Lung (tissue), 17 donors: ENCODE measurements at places on chromosomes 6 and 20.

DNA sequence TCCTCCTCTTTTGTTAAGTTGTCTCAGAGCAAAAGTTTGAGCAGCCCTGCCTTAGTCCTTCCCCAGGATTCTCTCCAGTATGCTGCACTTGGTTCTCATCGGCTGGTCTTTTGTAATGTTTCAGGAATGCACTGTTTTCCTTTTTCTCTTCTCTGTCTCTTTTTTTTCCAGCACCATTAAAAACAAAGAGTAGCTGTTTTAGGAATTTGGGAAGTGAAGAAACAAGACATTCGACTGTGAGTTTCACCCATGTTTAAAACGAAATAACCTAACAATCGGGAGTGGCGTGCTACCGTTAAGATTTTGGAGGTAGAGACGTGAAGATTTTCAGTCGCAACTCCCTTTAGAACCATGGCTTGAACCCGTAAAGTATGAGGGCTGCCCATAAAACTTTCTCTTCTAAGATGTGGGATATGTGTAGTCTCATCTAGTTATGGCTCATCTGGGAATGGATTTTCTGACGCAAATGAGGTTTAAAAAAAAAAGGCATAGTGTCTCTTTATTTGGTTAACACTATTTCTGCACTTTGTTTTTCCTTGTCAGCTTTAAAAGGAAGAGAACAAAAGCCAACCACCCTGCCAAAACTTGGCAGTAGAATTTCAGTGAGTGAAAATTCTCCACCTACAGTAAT is 35.9 kb upstream of the RAB23 start:
- no peak for DNase-seq

DNA sequence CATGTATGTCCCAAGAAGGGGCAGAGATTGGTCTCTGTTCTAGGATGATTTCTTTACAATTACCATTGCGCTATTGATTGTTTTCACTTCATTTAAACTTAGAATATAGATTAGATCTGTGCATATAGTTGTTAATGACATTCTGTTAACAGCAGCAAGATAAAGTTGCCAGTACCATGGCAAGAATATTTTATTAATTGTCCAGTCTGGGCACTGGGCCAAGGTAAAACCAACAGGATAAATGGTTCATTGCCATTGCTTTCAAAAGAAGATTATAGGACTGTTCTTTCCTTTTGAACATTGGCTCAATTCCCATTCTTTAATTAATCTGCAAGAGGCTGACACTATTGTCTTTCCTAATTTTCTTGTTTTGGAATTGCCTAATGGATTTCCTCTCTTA is 592.4 kb downstream of the RFPL4B start:
- peak; percentile 50 for DNase-seq

GRCh38 chr6:157629220-157629619 is 193.8 kb upstream of the SNX9 start:
- DNase-seq: no peak

DNA sequence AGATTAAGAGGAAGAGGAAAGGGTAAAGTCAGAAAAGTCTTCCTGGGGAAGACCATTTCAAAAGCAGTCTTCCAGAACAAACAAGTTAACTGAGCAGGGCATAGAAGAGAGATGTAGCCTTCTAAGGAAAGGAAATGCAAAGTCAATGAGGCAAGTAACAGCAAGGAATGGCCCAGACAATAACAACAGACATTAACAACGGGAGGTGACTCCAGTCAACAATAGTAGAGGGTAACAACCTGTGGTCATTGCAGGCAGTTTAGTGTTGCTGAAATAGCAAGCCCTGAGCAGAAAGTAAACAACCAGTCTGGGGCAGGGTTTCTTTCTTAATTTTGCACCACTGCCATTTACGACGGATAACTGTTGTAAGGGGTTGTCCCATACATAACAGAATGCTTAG is 2.1 kb downstream of the MDN1 start:
- no peak for DNase-seq

- DNase-seq: peak; percentile 53
Measured at GRCh38 chr6:129565811-129566210, 144.2 kb downstream of the ARHGAP18 start.

GRCh38 chr6:24856246-24856599 is 57.5 kb upstream of the ARMH2 start:
- no peak for DNase-seq

GRCh38 chr20:24762791-24763350 is 186.2 kb upstream of the CST7 start:
- no peak for DNase-seq

- no peak for DNase-seq
Measured at GRCh38 chr6:137363805-137364138, 130.4 kb downstream of the OLIG3 start.

- DNase-seq: no peak
Measured at GRCh38 chr6:88992741-88993552, 29.5 kb upstream of the RNGTT start.

DNA sequence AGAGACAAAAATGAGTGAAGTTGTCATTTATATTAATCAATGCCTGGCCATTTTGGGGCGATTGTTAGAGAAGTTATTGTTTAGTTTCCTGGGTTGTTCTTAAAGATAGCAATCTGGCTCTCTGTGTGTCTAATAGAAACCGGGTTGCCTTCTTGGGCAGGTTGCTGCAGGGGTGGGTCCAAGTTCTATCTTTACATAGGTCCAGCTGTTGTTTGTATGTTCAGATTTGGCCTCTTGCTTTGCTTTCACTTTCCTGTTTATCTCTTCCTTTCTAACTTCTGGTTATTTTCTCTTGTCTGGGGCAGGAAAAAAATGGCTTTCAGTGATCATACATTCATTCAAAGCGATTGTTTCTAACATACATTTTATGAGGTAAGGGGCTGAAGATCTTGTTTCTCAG is 128.4 kb upstream of the NOX3 start:
- no peak for DNase-seq

GRCh38 chr6:2632976-2633584 is 117.6 kb downstream of the MYLK4 start:
- no peak for DNase-seq

GRCh38 chr6:26311385-26312095 is 53.5 kb upstream of the BTN3A2 start:
- DNase-seq: peak; percentile 85

DNA sequence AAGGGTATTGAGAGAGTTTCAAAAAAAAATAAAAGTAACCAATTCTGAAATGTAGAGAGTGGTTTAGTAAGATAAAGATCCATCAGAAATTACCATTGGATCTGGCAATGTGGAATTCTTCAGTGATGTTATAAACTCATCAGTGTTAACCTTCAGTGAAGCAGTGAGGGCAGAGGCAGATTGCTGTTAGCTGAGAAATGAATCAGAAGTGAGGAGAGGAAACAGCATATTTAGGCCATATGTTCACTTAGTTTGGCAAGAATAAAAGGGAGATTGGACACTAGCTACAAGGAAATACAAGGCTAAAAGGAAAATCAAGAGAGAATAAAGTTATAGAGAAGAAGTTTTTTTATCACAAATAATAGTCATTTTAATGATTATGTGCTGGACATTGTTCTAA is 9.6 kb downstream of the KCNQ5 start:
- no peak for DNase-seq

- peak; percentile 90 for DNase-seq
Measured at GRCh38 chr20:11012975-11013374, 339.2 kb upstream of the JAG1 start.

DNA sequence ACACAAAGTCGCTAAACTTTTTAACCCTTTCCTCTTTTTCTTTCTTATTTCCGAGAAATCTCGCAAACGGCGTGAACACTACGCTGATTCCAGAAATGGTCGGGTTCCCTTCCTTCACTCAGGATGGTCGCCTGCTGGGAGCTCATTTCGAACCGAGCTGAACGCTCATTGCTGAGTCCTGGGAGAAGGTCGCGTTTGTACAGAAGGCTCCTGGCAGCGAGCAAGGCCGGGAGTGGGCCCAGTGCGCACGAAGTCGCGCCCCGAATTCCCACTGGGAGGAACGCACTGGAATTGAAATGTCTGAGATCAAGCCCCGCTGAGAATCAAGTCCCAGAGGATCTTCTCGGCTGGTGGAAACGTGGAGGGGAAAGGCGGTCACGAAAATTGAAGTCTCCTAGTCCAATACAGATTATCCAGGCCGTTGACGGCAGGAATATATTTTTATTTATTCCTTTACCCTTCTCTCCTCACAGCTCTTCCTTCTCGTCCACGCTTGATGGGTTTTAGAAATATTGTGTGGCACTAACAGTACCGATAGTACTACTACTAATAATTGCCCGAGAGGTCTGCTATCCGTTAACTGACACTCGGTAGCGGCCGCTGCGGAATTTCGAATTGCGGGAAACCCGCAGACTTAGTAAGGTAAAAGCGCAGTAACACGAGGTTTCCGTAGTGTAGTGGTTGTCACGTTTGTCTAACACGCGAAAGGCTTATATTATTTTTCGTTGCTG is 207.2 kb upstream of the ZNF184 start:
- DNase-seq: peak; percentile 18

DNA sequence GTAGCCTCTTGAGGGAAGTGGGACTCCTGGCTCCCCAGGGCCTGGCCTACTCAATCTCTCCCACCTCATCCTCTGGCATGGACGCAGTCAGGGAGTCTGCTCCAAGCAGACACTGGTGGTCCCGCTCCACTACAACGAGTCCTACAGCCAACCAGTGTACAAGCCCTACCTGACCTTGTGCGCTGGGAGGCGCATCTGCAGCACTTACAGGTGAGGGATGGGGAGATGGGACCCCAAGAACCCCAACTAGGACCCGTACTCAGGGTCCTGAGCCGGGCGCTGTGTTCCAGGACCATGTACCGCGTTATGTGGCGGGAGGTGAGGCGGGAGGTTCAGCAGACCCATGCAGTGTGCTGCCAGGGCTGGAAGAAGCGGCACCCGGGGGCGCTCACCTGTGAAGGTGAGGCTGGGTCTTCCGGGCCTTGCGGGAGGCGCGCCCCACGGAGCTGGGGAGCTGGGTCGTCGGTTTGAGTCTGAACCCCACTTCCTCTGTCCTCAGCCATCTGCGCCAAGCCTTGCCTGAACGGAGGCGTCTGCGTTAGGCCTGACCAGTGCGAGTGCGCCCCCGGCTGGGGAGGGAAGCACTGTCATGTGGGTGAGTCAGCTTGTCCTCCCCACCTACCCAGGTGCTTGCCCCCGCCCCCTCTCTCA is 2.1 kb downstream of the EGFL8 start:
- DNase-seq: no peak

DNA sequence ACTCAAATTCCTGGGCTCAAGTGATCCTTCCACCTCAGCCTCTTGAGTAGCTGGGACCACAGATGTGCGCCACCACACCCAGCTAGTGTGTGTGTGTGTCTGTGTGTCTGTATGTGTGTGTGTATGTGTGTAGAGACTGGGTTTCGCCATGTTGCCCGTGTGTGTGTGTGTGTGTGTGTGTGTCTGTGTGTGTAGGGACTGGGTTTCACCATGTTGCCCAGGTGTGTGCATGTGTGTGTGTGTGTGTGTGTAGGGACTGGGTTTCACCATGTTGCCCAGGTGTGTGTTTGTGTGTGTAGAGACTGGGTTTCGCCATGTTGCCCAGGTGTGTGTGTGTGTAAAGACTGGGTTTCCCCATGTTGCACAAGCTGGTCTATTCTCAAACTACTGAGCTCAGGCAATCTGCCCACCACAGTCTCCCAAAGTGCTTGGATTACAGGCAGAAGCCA is 28.3 kb downstream of the CDK5RAP1 start:
- DNase-seq: no peak

DNA sequence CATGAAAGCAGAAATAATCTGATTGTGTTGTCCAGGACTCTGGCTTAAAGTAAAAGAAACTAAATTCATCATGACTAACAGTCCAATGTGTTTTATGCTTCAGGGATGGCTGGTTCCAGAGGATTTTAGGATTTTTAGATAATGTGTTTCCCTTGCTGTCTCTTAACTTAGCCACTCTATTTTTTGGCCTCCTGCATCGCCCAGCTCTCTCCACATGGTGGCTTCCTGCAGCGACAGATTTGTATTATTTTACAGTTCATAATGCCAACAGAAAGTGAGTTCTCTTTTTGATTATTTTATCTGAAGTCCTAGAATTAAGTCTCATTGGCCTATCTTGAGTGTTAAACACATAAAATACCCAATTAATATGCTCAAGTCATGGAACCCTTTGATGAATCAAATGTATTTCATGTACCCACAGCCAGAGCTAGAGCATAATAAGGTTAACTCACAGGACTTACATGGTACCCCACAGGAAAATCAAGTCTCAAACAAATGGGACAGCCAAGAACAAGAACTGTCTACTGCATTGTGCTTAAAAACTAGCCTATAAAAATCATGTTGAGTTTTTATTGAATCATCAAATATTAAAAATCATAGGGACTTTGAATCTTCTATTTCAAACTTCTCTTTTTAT is 582.5 kb downstream of the DOK5 start:
- no peak for DNase-seq

DNA sequence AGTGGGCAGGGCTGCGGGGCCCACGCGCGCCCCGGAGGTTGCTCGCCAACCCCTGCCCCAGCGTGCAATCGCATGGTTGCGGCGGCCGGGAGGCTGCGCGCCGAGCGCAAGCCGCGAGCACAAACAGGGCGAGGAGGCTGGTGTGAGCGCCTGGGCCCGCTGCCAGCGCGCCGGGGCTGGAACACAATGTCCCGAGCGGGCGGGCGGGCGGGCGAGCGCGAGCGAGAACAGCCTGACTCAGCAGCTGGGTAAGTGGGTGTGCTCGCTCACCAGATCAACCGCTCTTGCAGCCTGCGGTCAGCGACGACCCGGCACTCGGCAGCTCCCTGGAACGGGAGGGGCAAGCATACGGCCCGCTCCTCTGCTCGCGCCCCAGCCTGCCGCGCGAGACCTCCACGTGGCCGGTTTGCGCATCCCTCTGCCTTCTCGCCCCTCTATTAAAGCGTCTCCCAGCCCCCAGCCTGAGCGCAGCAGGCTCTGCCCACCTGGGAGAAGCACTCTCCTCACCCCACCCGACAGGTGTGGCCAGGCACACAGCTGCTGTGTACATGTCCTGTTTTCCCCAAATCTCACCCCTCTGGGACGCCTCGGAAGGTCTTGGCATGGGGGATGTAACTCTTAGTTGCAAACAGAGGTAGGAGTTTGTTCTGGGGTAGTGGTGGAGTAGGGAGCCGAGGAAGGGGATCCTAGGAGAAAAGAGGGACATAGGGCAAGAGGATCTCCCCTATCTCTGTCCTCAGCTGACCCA is 8.7 kb upstream of the ARMC12 start:
- DNase-seq: peak; percentile 94

DNA sequence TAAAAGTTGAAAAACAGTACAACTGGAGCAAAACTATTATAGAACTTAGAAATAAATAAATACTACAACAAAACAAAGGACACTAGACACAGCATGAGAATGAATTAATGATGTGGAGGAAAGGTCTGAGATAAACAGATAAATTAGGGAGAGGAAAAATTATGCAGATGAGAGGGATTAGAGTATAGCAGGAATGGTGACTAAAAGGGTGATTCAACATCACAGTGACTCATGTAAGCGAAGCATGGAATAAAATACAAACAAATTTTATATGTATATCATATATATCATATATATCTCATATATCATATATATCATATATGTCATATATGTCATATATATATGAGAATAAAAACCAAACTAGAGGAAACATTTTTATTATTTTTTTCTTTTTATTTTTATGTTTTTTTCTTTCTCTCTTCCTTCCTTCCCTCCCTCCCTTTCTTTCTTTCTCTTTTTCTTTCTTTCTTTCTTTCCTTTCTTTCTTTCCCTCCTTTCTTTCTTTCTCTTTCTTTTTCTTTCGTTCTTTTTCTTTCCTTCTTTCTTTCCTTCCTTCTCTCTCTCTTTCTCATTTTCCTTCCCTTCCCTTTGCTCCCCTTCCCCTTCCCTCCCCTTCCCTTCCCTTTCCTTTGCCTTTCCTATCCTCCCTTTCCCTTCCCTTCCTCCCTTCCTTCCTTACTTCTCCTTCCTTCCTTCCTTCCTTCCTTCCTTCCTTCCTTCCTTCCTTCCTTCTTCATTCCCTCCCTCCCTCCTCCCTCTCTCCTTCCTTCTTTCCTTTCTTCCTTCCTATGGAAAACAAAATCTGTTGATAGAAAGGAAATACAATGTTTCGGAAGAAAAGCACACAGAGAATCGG is 1014.6 kb downstream of the GRIK2 start:
- DNase-seq: no peak
